Stimulated activated naive CD8-positive, alpha-beta T cell treated with anti-CD3 and anti-CD28 coated beads, Interleukin-15, Interleukin-2, amounts not matched to agents 100 U/mL and 50 U/mL, for 24 hours (primary cell): ENCODE measurements at places on chromosomes 1 and 21.
A peak's percentile ranks its signal among the peaks of the same experiment; 100 is the strongest.

DNA sequence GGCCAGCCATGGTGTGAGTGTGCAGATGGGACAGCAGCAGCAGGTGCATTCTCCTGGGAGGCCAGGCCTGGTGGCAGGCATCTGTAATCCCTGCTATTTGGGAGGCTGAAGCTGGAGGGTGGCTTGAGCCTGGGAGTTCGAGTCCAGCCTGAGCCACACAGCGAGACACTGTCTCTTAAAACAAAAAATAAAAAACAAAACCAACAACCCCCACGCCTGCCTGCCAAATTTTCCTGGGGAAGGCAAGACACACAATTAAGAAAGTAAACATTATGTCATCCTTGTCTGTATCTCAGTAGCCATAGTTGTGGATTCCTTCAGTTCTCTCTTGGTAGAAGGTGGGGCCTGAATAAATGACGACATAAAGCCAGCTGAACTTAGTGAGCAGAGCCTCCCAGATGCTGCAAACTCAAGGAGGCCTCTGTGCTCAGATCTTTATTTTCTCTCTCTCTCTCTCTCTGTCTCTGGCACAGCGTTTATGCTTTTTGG is 57.6 kb upstream of the CD34 start:
- no peak for DNase-seq

DNA sequence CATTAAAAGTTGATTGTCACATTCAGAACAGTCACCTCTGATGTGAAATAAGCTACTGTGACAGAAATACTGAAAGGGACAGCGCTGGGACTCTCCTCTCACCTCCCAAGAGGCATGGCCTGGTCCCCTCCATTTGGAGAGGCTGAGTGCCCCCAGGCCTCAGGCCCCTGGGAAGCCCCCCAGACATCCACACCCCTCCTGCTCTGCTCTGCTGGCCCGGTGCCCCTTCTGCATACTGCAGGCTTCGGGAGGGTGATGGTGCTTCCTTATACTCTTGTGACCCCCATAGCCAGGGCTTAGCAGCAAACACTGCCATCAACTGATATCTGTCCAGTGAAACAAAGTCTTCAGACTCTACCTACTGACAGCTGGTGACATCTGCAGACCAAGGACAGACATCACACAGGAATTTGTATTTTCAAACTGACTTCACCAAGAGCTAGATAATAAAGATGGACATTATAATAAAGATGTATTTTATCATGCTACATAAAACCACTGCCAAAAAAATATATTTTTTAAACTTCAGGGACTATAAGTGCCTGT is 36.9 kb downstream of the C2CD2 start:
- DNase-seq, result no peak

DNA sequence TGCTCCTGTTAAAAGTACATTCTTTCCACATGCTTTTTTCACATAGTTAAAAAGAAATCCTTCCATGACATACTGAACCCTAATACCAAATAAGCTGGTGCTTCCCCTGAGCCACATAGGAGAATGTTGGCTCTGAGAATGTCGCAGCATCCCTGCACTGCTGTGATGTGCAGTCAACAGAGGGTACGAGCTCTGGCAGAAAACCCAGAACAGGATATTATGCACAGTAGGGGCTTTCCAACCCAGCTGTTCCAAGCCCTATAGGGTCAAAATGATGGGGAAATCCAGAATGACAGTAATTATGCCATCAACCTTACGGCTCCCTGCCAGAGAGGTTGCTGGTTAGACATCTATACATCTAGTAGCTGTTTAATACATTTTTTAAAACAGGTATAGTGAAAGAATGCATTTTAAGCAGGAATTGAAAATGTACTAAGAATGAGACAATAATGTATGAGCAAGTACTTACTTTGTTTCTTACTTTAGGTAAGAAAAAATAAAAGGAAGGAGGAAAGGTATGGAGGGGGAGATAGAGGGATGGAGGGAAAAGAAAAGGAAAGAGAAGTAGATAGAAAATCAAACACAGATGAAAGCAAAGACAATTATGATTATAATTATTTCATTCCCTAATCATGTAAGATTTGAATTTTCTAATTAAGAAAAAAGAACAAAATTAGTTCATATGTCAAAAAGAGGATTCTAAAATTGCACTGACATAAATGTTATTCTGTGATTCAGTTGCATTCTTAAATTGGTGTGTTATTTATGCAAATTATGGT is 126.0 kb downstream of the NR5A2 start:
- DNase-seq, result peak; percentile 55

DNA sequence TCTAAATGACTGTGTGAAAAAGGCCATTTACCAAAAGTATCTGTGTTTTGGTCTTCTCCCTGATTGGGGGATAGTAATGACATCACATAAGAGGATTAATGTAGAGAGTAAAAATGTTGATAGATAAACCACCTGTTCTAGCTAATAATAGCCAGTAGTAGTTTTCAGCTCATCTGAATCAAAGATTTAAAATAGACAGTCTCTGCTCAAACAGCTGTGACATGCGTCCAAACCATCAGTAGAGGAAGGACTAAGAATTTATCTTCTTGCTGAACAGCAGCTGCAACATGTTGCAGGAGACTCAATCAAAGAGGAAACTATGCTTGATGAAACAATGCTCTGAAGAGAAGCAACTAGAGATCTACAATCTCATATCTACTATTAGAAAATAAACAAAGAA is 21.4 kb downstream of the TMPRSS15 start:
- no peak for DNase-seq

- DNase-seq, result peak; percentile 97
Observed at GRCh38 chr1:182029379-182030331, 31.9 kb downstream of the ZNF648 start.

DNA sequence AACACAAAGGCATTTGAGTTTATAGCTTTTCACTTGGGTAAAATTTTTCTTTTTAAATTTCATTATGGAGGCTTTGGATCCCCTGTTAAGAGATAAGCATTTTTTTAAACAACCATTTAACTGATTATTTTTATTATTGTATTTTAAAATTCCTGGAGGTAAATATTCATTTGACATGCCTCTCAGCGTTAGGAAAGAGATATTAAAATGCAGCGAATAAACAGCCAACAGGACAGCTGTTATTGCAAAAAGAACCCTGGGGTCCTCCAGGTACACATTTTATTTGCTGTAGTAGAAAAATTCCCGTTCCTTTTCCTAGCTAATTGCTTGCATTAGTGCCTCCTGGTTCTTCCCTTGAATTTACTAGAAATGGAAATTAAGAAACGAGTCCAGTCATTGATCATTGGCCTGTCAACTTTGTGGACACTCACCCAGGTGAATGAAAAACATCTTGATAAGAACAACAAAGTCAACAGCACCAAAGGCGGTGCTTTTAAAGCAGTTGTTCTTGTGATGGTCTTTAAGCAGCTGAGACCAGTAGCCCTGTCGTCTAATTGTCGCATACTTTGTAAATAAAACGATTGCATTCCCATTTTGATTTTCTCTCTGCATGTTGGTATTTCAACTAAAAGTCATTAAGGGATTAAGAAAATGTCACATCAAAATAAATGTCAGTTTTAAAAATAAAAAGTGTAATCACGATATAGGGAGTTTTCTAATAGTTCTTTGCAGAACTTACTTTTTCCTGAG is 282.4 kb downstream of the GRIK1 start:
- DNase-seq, result no peak

GRCh38 chr21:43591571-43591970 is 67.7 kb downstream of the HSF2BP start:
- no peak for DNase-seq

- no peak for DNase-seq
Observed at GRCh38 chr1:45348020-45348419, 7.8 kb upstream of the MUTYH start.

DNA sequence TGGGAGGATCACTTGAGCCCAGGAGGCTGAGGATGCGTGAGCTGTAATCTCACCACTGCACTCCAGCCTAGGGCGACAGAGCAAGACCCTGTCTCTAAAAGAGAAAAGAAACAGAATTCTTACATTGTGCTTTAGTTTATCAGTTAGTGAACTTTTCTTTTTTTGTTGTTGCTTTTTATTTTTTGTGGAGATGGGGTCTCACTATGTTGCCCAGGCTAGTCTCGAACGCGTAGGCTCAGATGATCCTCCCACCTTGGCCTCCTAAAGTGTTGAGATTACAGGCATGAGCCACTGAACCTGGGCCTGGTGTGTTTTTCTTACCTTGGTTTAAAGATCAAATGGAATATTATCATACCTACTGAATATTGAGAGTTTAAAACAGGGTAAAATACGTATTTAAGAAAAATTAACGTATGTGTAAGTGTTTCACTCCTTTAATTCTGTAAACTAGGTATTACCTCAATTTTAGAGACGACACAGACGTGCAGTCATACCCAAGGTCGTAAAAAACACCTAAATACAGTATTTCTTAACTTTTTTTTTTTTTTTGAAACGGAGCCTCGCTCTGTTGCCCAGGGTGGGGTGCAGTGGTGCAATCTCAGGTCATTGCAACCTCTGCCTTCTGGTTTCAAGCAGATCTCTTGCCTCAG is 39.6 kb downstream of the KIF1B start:
- no peak for DNase-seq

DNA sequence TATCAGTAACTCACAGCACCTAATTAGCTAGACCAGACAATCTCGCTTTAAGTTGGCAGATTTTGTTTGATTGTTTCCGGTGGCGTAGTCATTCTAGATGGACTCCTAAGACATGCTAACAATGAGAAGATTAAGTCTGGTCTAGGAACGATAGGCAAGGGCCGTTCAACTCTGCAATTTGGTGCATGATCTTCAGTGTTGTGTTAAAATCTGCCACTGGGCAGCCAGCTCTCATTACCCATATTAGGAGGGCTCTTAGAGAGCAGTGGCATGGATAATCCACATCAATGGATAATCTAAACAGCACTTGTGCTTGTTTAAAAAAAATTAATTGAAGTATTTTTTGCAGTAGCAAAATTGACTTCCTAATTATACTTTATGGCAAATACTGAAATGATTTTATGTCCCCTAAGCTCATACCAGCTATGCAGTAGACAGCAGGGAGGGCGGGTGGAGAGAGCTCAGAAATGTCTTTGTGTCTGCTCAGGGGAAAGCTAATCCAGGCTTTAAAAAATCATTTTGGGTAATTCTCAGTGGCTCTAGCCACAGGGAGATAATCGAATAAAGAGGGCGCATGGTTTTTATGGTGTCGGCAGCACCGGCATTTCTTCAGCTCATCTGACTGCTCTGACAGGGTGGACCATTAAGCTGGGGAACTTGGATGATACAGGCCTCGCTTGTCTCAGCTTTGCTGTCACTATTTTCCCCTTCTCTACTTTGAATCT is 48.5 kb upstream of the IKBKE start:
- DNase-seq, result no peak

DNA sequence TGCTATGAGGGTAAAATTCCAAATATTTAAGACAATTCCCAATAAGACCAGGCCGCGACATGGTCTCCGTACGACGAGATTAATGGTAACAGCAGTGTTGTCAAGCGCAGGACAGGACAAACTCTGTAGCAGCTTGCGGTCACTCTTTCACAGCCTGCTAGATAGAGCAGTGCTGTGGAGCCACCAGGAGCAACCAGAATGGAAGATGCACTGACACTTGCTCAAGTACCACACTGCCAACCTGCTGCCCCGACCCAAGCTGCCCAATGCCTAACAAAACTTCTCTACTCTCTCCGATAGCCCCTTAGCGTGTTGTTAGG is 636 bp downstream of the WARS2 start:
- no peak for DNase-seq

GRCh38 chr1:80933346-80933745 is 867.4 kb upstream of the ADGRL2 start:
- DNase-seq, result no peak

DNA sequence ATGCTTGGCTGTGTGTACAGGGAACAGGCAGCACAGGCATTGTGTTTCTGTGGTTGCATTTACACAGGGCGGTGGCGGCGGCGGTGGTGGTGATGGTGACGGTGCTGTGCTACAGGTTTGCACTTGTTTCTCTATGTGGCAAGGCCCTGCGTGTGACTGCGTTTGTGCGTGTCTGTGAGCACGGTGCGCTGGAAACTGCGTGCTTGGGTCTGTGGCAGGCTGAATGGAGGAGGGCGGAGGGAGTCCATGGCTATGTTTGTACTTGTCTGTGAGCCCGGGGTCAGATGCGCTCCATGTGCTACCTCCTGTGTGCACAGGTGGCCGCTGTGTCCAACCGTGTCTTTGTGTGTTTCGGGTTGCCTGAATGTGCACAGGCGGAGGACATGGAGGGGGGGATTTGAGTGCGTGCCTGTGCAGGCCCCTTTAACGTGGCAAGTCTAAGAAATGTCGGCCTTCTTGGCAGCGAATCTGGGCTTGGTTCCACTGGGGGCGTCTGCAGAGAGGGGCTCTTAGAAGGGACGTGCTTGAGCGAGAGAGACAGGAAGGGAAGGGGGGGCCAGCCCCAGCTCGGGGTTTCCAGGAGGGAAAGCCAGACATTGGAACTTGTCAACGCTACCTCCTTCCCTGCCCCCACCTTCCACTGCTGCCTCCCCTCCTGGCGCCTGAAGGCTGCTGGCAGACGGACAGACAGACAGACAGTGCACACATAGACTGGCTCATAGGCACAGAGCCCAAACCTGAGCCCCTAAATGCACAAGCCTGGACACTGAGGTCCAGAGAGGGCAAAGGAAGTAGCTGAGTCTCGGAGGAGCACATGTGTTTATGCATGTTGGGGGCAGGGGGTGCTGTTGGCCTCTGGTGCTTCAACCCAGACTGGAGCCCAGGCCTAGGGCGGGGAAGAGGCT is 32.7 kb upstream of the WASF2 start:
- peak; percentile 75 for DNase-seq

DNA sequence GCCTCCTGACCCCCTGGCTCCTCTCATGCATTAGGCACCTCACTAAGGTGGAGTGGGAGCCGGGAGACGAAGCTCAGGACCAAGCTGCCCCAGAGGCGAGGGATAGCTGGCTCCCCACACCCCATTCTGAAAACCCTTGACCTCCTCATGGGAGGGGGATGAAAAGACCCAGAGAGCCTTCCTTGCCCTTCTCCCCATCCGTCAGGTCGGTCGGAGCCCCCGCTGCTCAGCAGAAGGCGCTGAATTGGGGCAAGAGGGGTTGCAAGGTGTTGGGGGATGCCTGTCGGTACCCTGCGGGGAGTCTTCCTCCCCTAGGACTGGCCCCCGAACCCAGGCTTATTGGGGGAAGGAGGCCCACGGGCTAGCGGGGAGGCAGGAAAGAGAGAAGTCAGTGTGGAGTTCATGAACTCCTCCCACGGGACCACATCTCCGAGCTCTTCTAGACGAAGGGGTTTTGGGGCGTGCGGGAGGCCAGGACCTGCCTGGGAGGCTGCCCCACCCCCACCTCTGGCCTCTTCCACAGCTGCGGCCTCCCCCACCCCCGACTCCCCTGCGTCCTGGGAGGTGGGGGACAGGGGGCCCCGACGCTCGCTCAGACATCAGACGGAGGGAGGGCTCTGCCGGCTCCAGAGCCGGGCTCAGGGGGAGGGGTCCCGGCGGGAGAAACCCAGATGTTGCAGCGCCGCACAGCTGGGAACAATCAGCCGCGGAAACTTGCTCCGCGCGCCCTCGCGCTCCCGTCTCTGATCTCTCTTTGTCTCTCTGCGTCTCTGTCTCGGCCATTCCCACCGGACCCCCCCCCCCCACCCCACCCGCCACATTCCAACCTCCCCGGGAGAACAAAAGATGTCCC is 719 bp downstream of the MFAP2 start:
- no peak for DNase-seq

DNA sequence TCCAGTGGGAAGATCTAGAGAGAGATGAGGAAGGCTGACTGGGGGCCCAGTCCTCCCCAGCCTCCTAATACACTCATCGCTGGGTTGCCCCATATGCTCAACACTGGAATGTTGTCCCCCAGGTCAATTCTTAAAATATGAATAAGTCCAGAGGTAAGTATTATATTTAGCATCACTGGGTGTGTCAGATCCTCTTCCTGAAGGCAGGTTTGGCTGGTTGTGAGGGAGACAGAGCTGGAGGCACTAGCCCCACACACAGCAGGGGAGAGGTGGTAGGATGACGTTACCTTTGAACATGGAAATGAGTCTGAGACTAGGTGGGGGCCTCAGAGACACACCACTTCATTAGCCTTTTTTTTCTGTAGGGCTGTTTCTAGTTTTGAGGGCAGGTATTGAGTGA is 42.6 kb downstream of the SLC44A3 start:
- DNase-seq, result no peak
